ENCODE measurements at places on chromosomes 16 and 17.

GRCh38 chr17:488993-489757 lies 136.6 kb upstream of the RPH3AL start:
- DNase-seq, result peak; percentile 55

DNA sequence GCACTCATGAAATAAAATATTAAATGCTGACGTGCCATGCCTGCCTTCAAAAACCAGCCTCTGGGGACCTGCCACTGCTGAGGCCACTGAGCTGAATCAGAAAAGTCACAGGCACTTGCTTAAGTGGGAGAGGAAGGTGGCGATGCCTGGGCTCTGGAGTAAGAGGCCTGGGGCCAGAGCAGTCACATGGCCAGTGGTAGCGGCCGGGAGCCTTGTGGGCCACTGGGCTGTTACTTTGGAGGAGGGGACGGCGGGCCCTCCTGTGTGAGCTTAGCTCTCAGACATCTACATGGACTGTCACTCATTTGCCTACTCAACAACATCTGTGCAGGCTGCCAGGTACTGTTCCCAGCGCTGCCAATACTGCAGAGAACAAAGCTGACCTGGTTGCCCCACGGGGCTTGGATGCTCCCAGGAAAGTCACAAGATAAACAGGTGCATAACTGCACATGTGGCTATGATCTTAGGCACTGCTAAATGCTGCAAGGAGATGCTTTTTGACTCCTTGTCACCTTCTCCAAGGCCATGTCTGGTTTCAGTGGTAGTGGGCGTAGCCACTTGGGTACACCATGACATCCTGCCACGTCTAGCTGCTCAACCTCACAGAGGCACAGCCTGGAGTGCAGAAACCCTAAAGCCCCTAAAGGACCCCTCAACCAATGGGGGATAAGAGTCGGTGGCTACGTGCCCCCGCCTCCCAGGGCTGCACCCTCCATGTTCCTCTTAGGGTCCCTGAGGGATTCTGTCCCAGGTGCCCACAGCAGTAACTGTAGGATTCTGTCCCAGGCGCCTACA lies 11.6 kb downstream of the COTL1 start:
- DNase-seq, result no peak

- no peak for DNase-seq
Measured at GRCh38 chr16:14331020-14331419, 259.9 kb downstream of the MRTFB start.

- DNase-seq, result no peak
Measured at GRCh38 chr17:70804161-70804560, 634.8 kb downstream of the KCNJ2 start.

- no peak for DNase-seq
Measured at GRCh38 chr17:45965812-45966211, 33.2 kb upstream of the STH start.

DNA sequence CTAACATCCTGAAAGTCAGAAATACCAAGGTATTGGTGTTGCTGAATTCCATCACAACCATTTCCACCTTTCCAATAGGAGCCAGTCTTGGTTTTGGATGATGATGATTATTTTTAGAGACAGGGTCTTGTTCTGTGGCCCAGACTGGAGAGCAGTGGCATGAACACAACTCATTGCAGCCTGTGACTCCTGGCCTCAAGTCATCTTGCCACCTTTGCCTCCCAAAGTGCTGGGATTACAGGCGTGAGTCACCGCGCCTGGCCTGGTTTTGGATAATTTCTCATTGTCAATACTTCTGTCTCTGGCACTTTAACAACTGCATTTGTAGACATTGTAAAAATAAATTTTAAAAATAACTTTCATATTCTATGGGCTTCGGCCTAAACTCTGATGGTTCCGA lies 22.6 kb downstream of the STAT5B start:
- DNase-seq, result no peak

GRCh38 chr16:56675685-56676210 lies 6.1 kb downstream of the MT1H start:
- no peak for DNase-seq

- DNase-seq, result no peak
Measured at GRCh38 chr16:65318138-65318537, 196.3 kb upstream of the CDH11 start.

GRCh38 chr16:27597361-27597760 lies 47.4 kb downstream of the KATNIP start:
- no peak for DNase-seq

DNA sequence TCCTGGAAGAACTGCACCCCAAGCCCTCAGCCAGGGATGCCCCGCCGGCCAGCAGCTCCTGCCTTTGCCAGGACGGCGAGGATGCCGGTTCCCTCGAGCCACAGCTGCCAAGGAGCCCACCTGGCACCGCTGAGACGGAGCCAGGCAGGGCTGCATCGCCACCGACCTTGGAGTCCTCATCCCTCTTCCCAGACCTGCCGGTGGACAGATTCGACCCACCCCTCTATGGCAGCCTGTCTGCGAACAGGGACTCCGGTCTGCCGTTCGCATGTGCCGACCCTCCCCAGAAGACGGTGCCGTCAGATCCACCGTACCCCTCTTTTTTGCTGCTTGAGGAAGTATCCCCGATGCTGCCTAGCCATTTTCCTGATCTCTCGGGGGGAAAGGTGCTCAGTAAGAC lies 21.4 kb upstream of the ZFPM1 start:
- no peak for DNase-seq

DNA sequence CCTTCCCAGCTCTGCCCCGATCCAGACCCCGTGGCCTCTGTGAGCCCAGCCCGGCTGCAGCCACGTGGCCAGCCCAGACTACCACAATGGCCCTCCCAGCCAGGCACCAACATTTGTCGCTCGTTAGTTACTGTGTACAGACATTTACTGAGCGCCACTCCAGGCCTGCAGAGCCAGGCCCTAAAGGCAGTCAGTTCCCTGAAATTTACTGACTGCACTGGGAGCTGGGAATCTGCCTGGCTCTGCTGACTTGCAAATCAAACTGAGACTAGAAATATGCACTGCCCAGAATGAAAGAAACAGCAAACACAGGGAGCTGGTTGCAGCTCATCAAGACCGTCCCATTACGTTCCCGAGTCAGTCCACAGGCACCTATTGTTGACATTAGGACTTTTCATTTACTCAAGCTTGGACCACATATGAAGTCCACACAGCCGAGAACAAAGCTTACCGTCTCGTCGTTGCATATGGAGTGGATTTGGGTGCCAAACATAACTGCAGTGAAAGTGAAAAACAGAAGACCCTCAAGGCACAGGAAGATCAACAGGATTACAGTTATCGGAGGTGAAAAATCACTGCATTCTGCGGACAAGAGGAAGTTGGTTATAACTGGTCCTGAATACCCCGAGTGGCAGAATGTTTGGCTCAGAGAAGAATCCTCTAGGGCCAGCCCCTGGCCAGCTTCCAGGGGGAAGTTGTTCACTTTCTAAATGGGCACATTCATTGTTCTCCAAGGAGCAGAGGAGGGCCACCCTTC lies 34.5 kb downstream of the ZDHHC7 start:
- DNase-seq, result peak; percentile 70

- DNase-seq, result peak; percentile 74
Measured at GRCh38 chr16:86508947-86509758, 1.2 kb upstream of the FOXF1 start.

- DNase-seq, result no peak
Measured at GRCh38 chr17:9368631-9369030, 207.0 kb downstream of the STX8 start.

DNA sequence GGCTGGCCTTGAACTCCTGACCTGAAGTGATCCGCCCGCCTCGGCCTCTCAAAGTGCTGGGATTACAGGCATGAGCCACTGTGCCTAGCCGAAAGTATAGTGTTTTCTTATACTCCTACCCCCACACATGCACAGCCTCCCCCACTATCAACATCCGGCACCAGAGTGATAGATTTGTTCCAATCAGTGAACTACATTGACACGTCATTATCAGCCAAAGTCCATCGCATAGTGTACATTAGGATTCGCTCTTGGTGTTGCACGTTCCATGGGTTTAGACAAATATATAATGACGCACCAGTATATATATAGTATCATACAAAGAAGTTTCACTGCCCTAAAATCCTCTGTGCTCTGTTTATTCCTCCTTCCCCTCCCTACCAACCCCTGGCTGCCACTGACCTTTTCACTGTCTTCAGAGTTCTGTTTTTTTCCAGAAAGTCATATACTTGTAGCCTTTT lies 11.9 kb upstream of the TM4SF5 start:
- DNase-seq, result no peak

DNA sequence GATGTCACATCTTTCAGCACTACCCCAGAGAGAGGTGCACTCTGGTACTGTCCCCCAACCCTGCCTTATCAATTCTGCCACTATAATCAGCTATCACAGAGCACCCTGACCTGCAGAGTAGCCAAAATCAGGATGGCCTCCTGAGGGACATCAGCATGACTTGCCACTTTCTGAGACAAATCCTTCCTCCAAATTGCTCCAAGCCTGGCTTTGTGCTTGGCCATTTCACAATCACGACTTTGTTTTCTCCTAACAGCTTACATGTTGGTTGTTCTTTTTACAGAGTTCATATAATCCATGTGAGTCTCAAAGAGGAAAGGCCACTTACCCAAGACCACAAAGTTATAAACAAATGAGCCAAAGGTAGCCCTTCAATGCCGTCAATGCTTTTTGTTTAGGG lies 449.0 kb upstream of the CDH5 start:
- DNase-seq, result no peak

DNA sequence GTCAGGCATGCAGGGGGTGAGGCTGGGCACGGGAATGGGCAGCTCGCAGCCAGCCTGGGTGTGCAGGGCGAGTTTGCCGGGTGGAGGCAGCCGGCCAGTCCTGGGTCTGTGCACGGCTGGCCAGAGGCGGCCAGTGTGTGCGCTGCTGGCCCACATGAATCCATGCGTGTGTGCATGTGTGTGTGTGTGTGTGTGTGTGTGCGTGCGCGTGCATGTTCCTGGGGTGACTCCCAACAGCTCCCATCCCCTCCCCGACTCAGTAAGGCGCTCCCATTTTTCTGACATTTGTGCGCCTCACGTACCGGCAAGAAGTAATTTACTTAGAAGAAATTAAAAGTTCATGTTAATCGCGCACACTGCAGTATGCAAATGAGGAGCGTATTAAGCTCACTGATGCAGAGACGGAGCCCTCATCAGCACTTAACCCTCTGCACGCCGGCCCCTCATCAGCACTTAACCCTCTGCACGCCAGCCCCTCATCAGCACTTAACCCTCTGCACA lies 55.4 kb upstream of the ACSF3 start:
- no peak for DNase-seq

- DNase-seq, result no peak
Measured at GRCh38 chr16:19639986-19640421, 78.0 kb downstream of the KNOP1 start.

DNA sequence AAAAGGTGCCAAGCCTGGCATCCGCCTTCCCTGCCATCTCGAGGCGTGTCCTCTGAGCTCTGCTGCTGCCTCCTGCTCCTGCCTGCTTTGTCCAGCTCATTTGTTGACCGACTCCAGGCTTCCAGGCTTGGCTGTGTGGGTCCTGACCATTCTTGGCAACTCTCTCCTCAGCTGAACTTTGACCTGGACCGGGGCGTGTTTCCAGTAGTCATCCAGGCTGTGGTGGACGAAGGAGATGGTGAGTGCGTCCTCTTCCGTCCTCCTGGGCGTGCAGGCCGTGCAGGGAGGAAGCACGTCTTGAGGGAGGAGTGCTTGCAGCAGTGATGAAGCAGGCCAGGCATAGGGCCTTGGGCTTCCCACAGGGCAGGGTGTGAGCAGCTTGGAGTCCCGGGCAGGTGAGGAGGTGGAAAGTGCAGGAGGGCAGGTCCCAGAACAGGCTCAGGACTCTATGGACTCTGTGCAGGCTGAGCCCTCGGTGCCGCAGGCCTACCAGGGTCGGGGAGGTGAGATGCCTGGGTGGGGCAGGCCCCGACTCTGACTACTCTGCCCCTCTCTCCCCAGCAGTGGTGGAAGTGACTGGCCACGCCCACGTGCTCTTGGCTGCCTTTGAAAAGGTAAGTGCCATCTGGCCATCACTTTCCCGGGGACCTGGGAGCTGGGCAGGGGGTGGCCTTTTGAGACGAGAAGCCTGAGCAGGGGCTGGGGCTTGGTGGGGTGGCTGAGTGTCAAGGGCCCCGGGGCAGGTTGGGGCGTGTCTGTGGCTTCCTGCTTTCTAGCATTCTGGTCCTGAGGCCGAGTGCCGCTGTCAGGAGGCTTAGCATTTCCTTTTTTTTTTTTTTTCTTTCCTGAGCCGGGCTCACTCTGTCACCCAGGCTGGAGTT lies 28.6 kb upstream of the NUDT16L1 start:
- peak; percentile 54 for DNase-seq

DNA sequence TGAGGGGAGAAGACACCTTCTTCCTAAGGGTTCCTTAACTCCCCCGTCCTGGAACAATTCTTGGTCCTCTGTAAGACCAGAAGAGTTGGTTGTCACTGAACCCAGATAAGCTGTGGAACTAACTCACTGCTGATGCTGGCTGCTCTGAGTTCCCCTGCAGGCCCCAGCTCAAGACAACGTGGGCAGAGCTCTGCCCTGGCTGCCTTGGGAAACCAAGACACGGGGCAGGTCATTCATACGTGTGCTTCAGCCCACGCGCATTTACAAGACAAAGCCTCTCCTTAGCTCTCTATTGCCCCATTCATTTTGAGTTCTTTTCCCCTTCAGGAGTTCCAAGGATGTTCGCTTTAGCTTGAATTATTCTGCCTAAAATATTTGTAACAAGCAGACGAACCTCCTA lies 3.4 kb upstream of the NAT9 start:
- DNase-seq, result no peak

Data from dermis blood vessel endothelial cell (primary cell).